ENCODE measurements at places on chromosomes 6 and 20.
A peak's percentile ranks its signal among the peaks of the same experiment; 100 is the strongest.

GRCh38 chr6:105713474-105714118 is 310.7 kb upstream of the PREP start:
- no peak for DNase-seq

DNA sequence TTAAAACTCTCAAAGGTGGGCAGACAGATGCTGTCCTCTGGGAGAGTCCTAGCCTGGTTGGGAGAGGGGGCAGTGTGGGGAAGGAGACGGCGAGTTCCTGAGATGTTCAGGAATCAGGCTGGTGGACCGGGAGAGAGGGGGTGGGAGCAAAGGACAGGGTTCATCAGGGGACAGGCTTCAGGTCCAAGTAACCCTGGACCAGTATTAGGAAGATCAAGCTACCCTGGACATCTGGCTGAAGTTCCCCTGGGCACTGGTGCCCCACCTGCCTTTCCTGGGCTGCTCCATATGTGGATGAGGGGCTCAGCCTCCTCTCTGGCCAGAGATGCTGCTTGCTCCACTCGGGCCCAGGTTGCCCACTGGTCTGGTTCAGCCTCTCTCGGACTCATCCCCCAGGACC is 1.1 kb upstream of the IP6K3 start:
- no peak for DNase-seq

GRCh38 chr6:144712541-144712940 is 427.4 kb downstream of the UTRN start:
- DNase-seq = no peak

GRCh38 chr6:89148016-89148750 is 2.3 kb downstream of the PM20D2 start:
- DNase-seq = peak; percentile 58

- DNase-seq = peak; percentile 40
Measured at GRCh38 chr6:26363882-26364701, 906 bp upstream of the BTN3A2 start.

GRCh38 chr20:58518896-58519593 is 3.8 kb upstream of the APCDD1L start:
- DNase-seq = no peak

DNA sequence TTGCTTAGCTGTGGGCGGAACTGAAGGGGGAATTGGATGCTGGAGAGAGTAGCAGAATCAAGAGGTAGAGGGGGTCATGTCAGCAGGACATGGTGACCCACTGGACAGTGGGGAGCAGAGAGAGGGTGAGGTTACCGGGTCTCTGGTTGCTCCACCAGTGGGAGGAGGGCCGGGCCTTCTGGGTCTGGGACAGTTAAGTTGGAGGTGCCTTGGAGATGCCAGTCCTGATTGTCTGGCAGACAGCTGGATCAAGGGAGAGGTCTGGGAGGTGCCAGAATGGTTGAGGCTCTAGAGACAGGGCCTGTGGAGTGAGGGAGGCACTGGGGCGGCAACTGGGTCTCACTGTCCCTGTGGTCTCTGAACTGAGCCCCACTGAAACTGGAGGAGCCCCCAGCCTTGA is 24.6 kb downstream of the MANBAL start:
- DNase-seq = no peak

DNA sequence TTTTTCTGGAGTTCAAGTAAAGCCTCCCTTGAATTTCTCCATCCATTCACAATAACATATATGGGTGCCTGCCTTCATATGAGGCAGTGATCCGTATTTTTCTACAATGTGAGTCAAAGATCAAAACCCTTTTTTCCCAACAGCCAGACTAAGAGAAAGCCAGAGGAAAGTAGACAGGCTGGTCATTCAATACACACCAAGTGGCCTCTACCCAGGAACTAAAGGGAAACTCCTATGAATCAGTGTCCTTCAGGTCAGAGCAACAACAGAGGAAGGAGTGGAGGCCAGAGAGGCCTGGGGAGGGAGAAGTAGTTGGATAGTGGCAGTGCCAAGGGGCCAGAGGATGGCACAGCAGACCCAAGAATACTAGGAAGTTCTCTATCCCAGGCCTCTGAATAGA is 23.8 kb downstream of the SIM1 start:
- DNase-seq = peak; percentile 34

DNA sequence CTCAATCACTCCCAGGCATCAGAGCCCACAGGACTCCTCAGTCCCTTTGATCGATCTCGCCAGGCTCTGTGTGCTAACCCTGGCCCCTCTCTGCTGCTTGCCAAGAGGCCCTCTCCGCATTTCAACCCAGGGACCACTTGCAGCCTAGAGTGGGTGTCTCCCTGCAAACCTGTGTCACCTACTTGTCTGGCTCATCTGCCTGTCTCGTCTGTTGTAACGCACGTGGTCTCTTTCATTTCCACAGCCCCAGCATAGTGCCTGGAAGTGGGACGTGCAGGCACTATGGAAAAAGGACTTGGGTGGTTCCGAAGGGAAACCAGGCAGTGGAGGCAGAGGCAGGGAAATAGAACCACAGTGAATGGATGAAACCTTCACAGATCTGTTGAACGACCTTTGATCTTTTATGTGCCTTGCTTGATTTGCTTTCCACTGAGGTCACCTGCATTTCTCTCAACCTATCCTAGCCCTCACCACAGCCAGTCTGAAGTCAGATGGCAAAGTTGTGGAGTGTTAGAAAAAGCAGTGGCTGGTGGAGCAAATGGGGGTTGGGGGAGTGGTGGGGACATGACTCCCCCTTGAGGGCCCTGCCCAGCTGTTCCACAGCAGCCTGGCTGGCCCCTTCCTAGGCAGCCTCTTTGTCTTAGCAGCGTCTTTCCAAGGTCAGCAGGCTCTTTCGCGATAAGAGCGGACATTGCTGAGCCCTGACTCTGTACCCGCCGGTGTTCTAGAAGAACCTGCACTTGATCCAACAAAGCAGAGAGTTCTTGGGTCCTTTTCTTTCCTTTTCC is 55.8 kb upstream of the TAGAP start:
- no peak for DNase-seq

Data from EL (cell line).